ENCODE measurements at places on chromosomes 3 and 15.

DNA sequence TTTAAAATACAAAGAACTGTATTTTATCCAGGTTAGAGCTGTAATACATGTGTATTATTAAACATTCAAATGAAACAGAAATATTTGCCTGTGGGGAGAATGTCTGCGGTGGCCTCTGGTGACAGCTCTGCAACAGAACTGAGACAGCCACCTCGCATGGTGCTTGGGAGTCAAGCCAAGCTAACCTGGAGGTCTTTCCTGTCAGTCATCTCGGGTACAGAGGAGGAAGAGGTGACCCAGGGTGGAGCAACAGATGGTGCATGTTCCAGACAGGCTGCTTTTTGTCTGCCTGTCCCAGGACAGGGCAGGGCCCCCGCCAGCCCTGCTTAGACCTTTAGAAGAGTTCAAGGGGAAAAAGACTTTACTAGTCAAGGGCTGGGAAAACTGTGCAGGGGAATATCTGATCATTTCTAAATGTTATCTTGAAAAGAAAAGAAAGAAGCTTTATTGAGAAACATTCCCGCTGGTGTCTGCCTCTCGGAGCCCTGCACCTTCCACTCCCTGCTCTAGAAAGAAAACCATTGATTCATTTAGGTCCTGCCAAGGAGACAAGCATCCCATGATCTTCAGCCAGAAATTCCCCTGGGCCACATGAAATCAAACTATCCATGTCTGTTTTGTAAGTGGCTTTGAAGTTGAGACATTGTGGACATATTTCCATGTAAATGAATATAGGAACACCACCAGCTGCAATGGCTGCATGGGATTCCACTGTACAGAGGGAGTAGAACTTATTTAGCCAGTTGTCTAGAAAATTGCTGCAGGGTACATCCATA is 5.5 kb upstream of the NR2E3 start:
- no peak for DNase-seq

- no peak for DNase-seq
Measured at GRCh38 chr15:100186960-100187359, 154.8 kb downstream of the ADAMTS17 start.

- no peak for DNase-seq
Measured at GRCh38 chr3:30578479-30578878, 27.9 kb upstream of the TGFBR2 start.

DNA sequence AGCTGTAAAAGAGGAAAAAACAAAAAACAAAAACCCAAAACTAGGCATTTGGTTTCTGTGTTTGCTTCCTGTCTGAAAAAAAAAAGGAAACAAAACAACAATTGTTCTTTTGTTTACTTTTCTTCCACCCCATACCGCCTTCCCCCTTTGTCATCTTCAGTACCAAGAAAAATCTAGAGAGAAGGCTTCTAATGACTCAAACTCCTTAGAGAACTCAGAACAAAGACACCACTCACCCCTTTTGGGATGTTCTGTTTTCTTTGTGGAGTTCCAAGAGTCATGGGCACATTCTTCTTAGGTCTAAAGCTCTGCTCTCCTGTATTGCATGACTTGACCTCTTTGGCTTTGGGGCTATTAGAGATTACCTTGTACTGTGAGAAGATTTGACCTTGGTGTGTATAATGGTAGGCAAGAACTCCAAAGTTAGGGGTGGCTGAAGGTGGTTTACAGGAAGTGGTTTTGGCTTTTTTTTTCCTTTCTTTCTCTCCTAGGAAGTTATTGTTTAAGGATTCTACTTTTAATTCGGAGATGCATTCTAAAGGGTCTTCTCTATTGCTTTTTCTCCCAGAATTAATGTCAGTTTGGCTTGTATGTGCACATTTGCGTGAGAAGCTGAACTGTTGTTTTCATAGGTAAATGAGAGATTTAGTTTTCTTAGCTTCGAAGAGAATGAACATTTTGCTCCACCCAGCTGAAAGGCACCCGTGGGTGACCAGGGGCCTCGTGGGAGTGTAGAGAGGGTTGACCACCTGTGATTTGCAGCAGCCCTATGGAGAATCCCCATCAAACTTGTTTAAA is 39.5 kb upstream of the ZBTB20 start:
- no peak for DNase-seq

- DNase-seq, result peak; percentile 61
Measured at GRCh38 chr3:152302521-152303021, 33.8 kb downstream of the MBNL1 start.

DNA sequence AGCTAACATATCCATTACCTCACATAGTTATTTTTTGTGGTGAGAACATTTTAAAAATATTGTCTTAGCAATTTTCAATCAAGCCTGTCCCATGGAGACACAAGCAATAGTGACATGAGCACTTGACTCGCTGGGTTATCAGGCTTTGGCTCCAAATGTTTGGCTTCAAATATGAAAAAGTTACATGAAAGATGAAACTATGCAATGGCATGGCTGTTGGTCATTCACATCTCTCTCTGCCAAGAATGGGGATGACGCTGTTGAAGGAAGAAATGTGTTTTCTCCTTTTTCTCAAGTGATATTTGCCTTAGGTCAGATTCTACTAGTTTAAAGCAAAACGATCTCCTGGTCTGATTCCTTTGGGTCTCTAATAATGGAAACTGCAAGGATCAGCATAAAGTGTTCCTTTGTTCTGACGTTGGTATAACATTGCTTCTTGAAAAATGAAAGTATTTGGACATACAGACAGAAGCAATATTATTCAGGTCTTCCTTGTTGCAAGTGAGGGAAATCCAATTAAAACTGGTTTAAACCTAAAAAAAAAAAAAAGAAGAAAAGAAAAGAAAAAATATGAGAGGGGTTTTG is 71.2 kb downstream of the SSUH2 start:
- no peak for DNase-seq

GRCh38 chr3:134709076-134709475 is 58.3 kb upstream of the KY start:
- DNase-seq, result no peak

- DNase-seq, result no peak
Measured at GRCh38 chr15:58433597-58434333, 2.0 kb downstream of the LIPC start.

DNA sequence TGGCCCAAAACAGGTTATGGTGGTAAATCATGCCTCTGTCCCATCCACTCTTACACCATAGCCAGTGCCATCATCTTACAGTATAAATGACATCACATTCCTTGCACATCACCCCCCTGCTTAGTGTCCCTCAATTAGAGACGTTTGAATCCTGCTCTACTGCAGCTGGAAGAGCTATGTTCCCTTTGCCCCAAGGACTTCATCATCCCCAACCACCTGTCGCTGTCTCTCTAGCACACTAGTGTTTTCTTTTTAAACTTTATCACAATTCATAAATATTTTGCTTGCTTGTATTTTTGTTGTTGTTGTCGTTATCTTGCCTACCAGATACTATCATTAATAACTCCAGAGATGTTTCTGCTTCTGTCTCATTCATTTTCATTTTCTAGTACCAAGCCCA is 28.7 kb downstream of the SPTSSB start:
- DNase-seq, result no peak

GRCh38 chr3:191141728-191142127 is 57.3 kb upstream of the OSTN start:
- DNase-seq, result no peak

- DNase-seq, result no peak
Measured at GRCh38 chr3:52781741-52782140, 4.3 kb downstream of the ITIH1 start.

GRCh38 chr3:114716916-114717315 is 423.1 kb downstream of the TIGIT start:
- no peak for DNase-seq

DNA sequence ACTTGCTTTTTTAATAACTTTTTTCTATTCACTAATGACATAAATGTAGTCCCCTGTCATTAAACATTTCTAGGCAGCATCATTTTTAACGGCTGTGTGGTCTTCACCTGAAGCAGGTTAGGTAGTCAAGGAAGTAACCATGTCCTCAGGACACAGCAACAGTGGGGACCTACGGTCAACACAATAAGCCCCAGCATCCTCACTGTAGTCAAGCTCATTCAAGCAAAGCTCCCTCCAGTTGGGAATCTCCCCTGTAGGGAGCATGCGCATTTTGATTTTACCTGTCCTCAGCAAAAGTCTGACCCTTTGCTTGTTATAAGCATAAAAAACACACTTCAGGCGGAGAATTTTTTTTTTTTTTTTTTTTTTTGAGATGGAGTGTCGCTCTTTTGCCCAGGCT is 151.4 kb downstream of the SHQ1 start:
- no peak for DNase-seq

GRCh38 chr15:79562899-79563298 is 130.8 kb downstream of the MINAR1 start:
- DNase-seq, result no peak

- no peak for DNase-seq
Measured at GRCh38 chr3:53158765-53159155, 2.2 kb upstream of the PRKCD start.

DNA sequence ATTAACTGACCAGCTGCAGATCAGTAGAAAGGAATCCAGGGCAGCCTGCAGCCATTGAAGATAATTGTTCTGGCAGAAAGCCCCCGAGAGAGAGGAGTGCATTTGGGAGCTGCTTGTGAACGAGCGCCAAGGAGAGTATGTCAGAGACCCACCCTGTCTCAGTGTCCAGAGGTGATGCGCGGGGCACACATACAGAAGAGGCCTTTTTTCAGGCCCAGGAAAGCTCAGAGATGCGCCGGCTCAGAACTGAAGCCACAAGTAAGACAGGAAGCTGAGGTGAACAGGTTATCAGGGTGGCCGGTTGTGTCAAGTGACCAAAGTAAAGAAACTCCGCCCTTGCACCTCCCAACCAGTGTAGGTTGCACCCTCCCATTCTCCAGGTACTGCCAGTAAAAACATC is 59.8 kb upstream of the HEG1 start:
- DNase-seq, result no peak

- DNase-seq, result peak; percentile 48
Measured at GRCh38 chr3:141487521-141488252, 860 bp downstream of the RASA2 start.

- DNase-seq, result no peak
Measured at GRCh38 chr15:39880718-39881387, 39.2 kb downstream of the GPR176 start.
